ENCODE measurements at places on chromosomes 4 and X.

DNA sequence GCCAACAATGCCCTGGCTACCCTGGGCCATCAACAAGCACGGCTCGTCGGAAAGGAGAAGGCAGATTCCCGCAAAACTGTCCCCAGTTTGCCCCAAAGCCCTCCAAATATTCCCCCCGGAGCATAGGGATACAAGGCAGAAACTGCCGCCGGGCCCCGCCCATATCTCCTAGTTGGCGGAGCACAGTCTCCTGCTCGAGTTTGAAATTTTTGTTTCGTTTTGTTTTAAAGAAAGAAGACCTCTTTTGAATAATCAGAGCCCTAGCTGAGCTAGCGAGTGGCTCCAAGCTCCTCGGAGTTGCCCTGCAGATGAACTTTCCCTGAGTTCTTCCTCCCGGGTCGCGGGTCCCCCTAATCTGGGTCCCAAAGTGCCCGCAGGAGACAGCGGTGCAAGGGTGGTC is 138.1 kb upstream of the ZIC3 start:
- DNase-seq = no peak

DNA sequence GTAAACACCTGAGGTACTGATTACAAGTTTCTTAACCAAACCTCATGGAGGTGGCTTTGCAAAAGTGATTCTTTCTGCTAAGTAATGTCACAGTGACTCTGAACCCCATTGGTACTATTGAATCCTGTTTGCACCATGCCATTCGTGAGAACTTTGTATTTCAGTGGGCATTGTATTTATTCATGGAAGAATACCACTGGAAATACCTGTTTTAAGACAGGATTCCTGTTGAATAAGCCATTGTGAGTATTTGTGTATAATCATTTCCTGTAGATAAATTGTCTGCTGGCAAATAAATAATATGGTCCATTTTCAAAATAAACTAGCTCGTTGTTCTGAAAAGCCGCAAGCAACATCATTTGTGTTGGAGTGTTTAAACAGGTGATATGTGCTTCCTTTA is 136.4 kb upstream of the GUCY1A1 start:
- no peak for DNase-seq

DNA sequence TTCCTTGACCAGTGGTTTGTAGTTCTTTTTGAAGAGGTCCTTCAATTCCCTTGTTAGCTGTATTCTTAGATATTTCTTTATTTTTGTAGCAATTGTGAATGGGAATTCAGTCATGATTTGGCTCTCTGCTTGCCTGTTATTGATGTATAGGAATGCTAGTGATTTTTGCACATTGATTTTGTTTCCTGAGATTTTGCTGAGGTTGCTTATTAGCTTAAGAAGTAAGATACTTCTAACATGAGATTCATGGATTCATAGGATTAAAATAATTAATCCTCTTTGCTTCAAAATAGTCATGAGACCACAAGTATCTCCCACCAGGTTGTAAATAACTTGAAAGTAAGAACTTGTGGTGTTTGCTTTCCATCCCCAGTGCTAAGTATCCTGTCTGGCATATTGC is 308.9 kb downstream of the DTHD1 start:
- no peak for DNase-seq

GRCh38 chrX:13721819-13722519 is 12.5 kb downstream of the TRAPPC2 start:
- no peak for DNase-seq

GRCh38 chrX:2608638-2609430 is 82.3 kb upstream of the CD99 start:
- peak; percentile 91 for DNase-seq

GRCh38 chr4:126458993-126459392 is 1144.2 kb downstream of the FAT4 start:
- DNase-seq = no peak

- DNase-seq = no peak
These were observed 495.1 kb upstream of the FAT1 start for GRCh38 chr4:187218705-187219245.

DNA sequence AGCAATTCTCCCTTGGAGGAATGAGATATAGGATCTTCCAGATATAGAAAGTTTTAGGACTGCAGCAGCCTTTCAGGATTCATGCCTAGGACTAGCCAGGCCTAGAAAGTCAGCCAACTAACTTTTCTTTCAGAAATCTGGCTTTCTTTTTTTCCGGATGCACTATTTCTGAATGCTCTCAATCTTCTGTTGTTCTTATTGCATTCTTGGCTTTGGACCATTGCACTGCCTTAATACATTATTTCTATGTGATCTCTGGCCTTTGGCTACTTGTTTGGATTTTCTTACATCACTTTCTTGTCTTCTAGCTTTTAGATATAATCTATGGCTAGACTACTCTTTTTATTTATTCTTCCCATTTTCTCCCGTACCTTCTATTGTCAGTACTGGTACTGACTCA is 813.1 kb upstream of the HTR2C start:
- DNase-seq = no peak

- DNase-seq = no peak
These were observed 227.4 kb upstream of the CXorf51B start for GRCh38 chrX:146581981-146582712.

DNA sequence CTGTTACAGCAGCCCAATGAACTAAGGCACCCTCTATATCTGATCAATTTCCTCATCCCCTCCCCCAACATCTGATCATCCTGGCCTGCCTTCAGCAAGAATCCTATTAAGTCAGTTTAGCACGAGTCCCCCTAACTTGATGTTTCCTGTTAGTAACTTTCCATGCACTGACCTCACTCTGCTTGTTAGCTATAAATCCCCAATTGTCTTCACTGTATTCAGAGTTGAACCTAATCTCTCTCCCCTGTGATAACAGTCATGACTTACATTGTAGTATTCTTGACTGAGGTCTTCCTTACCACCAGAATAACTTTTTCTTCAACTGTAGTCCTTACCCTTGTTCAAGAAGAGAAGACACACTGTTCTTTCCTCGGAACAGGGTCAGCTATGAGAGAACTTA is 8.5 kb downstream of the ANXA5 start:
- DNase-seq = no peak

- DNase-seq = no peak
These were observed 130.9 kb downstream of the CBR4 start for GRCh38 chr4:168879188-168879587.

- no peak for DNase-seq
These were observed 185.9 kb downstream of the GABRB1 start for GRCh38 chr4:47217291-47217690.

DNA sequence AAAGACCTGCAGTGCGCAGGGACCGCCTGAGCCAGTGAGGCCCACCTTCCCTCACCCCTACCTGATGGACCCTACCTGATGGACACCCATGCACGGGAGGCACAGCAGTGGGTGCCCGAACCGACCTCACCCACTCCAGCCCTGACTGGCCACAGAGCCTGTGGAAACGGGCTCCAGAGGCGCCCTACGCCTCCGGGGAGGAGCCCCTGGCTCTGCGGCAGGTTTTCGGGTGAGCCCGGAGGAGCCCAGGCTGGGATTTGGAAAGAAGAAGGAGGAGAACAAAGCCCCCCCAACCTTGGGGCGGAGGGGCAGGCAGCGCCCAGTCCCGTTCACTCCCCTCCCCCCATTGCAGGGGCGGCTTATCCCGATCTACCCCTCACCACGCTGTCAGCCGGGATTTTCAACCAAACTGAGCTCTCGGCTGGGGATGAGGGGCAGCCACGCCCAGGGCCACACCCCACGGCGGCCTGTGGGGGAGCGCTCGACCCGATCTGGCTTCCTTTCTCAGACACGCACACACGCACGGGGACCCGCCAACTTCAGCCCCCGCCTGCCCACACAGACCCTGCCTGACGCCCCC is 675 bp downstream of the L1CAM start:
- no peak for DNase-seq

DNA sequence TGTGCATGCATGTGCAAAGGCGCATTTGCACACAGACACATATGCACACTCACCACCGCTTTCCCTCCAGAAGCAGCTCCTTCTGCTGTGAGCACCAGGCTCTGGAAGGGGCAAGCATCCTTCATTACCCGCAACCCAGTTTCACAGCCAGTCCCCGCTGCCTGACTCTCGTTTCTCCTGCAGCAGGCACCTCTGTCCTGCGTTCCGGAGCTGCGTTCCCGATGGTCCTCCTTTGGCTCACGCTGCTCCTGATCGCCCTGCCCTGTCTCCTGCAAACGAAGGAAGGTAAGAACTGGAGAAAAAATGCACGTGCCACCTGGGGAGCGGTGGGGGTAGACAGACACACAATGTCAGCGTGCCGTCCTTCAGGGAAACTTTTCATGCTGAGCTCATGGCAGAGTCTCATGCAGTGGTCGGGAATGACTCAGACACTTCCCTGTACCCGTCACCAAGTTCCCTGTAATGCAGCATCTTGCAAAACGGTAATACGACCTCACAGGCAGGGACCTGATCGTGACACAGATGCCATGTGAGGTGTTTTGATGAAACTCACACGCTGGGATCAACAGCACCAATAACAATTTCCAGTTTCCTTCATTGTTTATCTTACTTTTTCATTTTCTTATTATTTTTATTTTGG is 5.1 kb downstream of the IL3RA start:
- DNase-seq = no peak

DNA sequence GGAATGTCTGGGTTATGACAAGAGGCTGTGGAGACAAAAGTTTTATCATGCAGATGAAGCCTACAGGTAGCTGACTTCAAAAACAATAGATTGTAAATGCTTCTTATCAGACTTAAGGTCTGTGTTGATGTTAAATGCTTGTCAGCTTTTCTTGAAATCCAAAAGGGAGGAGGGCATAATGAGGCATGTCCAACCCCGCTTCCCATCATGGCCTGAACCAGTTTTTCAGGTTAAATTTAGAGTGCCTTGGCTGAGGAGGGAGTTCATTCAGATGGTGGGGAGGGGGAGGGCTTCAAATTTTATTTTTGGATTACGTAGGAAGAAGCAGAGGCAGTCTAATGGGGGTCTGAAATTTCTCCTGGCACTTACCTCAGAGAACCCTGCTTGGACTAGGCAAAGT is 207.7 kb upstream of the HDX start:
- no peak for DNase-seq

GRCh38 chrX:153517946-153518834 is 748 bp downstream of the ATP2B3 start:
- DNase-seq = no peak
